Naive thymus-derived CD8-positive, alpha-beta T cell (primary cell): ENCODE measurements at places on chromosomes 5 and 9. TPM values are rescaled to one million over a fixed set of nuclear protein-coding genes. Genes with fewer than 3 reads are reported as not detected.
A peak's percentile ranks its signal among the peaks of the same experiment; 100 is the strongest.

GRCh38 chr5:9605041-9605838, 24.9 kb downstream of the TAS2R1 start:
- no peak for DNase-seq

The FAM151B gene
- 0.82 TPM for total RNA-seq

The OR1J2 gene
- total RNA-seq, result not detected

The FBP2 gene
- total RNA-seq, result not detected

The SLC23A1 gene
- total RNA-seq, result not detected

GRCh38 chr9:14956208-14956607, 46.0 kb upstream of the FREM1 start:
- DNase-seq, result no peak

- DNase-seq, result no peak
Measured at GRCh38 chr5:33601881-33602280, 161.1 kb downstream of the TARS1 start.

DNA sequence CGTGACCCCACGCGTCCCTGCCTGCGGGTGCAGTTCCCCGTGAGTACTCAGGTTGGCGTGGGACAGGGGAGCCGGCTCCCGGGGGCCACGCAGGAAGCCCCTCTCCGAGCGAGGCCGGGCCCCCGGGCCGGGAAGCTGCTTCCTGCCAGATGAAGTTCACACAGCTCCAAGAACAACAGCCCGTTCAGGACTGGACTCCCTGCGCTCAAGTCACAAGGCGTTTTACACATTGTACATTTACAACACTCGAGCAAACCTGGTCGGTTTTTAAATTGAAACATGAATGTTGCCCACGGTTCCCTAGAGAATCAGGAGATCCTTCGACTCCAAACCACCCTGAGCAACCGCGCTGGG, 22.4 kb downstream of the SLC9A3 start:
- no peak for DNase-seq

The NR3C1 gene
- 131 TPM for total RNA-seq

GRCh38 chr5:157750320-157750719, 6.8 kb downstream of the LSM11 start:
- DNase-seq, result no peak

The ANKDD1B gene
- 0.75 TPM for total RNA-seq

DNA sequence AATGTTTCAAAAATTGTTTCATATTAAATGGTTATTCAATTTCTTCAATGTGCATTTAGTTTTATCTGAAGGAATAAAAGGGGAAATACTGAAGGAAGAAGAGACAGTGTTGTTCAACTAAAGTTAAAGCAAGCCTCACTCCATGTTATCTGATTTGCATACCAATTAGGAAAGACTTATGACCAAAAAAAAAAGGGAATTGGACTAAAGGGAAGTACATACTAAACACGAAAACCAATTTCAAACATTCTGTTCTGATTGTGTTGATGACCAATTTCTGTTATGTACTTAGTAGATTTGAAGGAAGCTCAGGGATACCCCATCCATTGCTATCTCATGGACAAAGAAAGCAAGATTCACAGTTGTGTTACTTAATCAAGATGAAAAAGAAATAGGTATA, 4.9 kb upstream of the GAPT start:
- no peak for DNase-seq

The HNRNPH1 gene
- total RNA-seq, result 1,803 TPM

GRCh38 chr5:37662789-37663485, 176.9 kb downstream of the GDNF start:
- DNase-seq, result no peak

DNA sequence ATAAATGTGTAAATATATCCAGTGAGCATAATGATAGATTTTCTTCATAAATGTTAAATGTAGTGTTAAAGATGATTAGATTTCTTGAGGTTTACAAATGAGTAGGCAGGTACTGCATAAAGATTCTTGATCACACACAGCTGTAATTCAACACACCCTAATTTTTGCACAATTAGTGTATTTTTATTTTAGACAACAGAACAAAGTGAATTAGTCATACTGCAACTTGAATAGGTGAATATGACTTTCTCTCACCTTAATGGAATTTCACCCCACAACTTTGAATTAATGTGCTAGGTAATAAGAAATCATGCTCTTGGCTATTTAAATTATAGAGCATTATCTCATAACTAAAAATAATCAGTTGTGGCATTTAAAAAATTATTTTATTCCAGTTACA, 795.7 kb upstream of the ACO1 start:
- DNase-seq, result no peak

The FREM1 gene
- total RNA-seq, result not detected

GRCh38 chr9:92483627-92484545, 1.6 kb upstream of the ASPN start:
- no peak for DNase-seq

- DNase-seq, result no peak
Measured at GRCh38 chr5:14251733-14252132, 108.6 kb downstream of the TRIO start.

- DNase-seq, result no peak
Measured at GRCh38 chr5:14416621-14417275, 164.8 kb upstream of the OTULINL start.

- peak; percentile 52 for DNase-seq
Measured at GRCh38 chr5:133287500-133287899, 235.7 kb downstream of the HSPA4 start.

The ANKRD55 gene
- total RNA-seq, result not detected

The LYSMD3 gene
- 26.9 TPM for total RNA-seq

DNA sequence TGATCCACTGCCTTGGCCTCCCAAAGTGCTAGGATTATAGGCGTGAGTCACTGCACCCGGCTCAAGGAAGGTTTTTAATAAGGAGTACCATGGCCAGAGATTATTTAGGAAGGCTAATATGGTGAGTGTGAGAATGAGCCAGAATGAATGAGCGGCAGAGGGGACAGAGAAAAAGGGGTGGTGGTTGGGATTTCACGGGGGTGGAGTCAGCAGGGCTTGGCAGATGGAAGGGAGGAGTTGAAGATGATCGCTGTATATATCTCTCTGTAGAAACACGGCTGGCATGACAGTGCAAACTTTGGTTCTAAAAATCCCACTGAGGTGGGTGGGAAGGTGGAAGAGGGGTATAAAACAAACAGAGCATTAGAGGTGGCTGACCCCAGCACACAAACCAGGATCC, 176.7 kb upstream of the TBC1D2 start:
- DNase-seq, result no peak

The EIF4E1B gene
- not detected for total RNA-seq
